GM12891 (cell line): ENCODE measurements at places on chromosomes 13 and 19.

DNA sequence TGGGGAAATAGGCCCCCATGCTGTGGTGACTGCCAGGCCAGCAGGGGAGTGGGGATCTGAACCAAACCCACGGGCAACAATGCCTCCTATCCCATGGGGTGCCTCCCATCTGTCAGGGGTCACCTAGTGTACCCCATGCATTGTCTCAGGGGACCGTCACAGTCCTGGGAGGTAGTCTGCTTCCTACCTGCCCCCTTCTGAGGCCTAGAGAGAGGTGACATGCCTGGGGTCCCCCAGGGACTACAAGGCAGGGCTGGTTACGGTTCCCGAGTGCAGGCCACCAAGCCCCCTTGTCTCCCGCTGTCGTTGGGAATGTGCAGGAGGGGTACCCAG, 11.1 kb downstream of the NDUFB7 start:
- DNase-seq = no peak

DNA sequence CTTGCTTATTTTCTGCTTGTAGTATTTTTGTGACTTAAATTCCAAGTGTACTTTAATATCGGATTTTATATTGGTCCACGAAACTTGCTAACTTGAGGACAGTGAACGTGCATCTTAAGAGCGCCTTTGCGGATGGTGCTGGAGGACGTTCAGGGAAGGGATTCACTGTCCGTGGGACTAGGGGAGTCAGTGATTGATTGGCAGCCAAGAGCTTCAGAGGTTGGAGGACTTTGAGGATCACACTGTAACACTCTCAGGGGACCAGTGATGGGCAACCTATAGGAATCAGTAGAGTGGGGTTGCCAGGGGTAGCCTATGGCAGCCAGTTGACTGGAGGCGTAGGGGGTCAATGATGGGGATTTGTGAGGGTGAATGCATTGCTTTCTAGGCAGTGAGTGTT, 516 bp downstream of the ZNF175 start:
- no peak for DNase-seq

GRCh38 chr13:42967660-42968059, 24.4 kb downstream of the EPSTI1 start:
- no peak for DNase-seq

- no peak for DNase-seq
These were observed 132.7 kb upstream of the SLITRK5 start for GRCh38 chr13:87538366-87539052.

DNA sequence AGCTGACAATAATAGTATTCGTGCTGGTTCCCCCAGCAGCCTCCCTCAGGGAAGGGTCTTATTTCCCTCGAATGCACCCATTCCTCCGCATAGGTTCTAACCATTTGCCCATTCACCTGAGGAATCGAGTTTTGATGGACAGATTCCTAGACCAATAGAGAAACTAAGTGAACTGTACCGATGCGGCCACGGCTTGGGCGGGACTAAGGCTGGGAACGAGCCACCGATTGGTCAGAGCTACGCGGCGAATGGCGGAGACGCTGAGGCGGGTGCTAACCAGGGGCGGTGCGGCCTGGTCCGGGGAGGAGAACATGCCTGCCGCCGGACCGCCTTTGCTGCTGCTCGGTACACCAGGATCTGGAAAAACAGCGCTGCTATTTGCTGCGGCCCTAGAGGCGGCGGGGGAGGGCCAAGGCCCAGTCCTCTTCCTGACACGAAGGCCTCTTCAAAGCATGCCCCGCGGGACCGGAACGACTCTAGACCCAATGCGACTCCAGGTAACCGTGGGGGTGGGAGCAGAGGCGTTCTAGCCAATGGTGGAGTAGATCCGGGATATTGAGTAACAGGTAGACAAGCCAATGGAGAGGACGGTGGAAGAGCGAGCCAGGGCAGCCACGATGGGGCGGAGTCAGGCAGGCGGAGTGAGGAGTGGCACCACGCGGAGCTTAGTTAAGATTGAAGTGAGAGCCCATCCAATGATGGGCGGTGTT, at the start of gene SWSAP1:
TSS of gene SWSAP1 (plus strand) at position 234 of the 710 bp plus-strand sequence. CDS start at position 249, 15 bp downstream.
- DNase-seq = peak; percentile 94

DNA sequence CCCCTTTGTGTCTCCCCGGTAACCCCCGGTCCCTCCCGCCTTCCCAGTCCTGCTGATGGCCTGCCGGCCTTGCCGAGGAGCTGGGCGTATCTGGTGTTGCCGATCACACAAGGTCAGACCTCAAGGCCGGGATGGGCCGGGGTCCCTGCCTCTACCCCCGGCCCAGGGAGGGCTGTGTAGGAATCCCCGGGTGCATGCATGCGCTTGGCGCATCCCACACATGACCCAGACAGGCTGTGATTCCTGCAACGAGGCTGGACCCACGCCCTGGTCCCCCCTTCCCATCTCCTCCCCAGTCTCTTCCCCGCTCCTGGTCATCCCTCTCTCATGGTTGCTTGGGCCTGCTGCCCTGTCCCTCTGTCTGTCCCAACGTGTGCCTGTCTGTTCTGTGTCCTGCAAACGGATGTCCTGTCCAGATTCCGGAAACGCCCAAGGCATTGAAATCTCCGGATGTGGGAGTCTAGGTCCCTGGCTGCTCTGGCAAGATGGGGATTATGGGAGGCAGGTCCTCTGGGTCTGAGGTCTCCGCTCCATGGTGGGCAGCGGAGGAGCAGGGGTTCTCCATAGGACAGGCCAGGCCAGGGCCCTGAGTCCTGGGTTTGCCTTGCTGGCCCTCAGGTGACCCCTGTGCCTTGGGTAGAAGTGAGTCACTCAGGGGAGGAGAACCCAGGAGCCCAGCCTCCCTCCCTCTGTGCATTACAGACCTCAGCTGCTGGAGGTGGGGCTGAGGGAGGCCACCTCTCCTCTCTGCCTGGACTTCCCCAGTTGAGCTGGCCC, 1.6 kb downstream of the PKN1 start:
- DNase-seq = no peak

GRCh38 chr13:37534676-37535075, 63.9 kb downstream of the POSTN start:
- DNase-seq = no peak

GRCh38 chr19:46056536-46056935, 15.7 kb upstream of the IGFL4 start:
- no peak for DNase-seq

- no peak for DNase-seq
These were observed 82.4 kb downstream of the GGACT start for GRCh38 chr13:100506154-100506553.

DNA sequence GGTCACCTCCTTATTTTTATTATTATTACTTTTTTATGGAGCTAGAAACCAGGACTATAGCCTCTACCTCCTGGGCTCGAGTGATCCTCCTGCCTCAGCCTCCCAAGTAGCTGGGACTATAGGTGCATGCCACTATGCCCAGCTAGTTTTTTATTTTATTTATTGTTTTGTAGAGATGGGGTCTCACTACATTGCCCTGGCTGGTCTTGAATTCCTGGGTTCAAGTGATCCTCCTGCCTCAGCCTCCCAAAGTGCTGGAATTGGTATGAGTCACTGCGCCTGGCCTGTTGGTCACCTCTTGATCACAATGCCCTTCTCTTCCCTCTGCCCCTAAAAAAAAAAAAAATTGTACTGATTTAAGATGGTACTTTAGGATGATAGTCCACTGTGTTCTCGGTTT, 20.4 kb downstream of the MRPS12 start:
- no peak for DNase-seq

GRCh38 chr13:107005577-107005976, 437.6 kb upstream of the ARGLU1 start:
- no peak for DNase-seq

- no peak for DNase-seq
These were observed 20.1 kb downstream of the FGF9 start for GRCh38 chr13:21690955-21691354.

DNA sequence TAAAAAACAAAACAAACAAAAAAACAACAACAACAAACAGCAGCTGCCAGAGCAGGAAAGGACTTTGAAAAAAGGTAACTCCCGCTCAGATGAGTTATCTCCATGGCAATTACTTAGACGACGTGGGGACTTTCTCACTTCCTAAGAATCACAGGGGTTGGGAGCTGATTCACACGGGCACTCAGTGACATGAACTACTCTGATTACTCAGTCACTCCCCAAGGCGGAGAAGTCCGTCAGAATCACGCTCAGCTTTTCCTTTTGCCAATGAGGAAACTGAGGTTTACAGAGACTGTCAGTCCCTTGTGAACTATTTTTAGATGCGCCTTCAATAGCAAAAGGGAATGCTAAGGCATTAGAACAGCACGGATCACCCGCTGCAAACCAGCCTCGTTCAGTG, 32.3 kb upstream of the MATK start:
- no peak for DNase-seq

DNA sequence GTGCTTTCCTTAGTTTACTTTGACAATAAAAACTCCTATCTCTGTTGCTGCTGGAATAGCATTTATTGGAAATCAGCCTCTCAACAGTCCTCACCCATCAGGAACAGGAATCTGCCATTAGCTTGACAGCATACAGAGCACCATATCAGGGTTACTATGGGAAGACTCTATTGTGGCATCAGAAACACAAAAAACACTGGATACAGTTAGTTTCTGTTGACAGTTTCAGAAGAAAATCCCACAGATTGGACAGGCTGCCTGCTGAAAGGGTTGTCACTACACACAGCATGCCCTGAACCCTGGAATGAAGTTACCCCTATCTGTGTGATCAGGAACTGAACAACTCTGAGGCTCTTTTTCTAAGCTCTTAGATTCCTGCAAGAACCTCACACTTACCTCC, 172.7 kb downstream of the ENOX1 start:
- DNase-seq = no peak

- DNase-seq = no peak
These were observed 1359.6 kb upstream of the ATXN8OS start for GRCh38 chr13:68748038-68748437.

DNA sequence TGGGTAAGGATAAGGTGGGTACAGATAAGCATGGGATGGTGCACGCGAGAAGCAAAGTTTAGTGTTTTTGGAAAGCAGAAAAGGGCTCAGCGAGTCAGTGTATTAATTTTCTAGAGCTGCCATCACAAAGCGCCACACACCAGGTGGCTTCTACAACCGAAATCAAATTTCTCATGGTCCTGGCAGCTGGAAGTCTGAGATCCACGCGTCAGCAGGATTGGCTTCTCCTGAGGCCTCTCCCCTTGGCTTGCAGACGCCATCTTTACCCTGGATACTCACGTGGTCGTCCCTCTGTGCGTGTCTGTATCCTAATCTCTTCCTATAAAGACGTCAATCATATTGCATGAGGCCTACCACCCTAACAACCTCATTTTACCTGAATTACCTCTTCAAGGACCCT, 51.5 kb upstream of the USP29 start:
- DNase-seq = no peak

GRCh38 chr19:36986601-36987000, 70.5 kb downstream of the ZNF568 start:
- no peak for DNase-seq

DNA sequence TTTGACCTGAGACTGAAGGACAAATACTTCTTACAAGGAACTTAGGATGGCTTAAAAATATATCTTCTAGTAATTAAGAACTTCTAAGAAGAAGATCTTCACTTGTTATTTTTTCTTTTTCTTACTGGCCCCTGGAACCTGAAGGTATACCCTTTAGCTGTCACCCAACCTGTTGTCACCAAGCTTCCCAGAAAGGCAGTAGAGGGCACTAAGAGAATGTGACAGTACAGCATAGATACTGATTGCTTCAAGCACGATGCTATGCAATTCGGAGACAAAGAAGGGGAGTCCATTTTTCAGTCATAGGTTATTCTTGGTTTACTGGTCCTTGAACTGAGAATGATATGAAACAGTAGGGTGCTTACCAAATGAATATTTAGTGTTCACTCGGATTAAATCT, 208.3 kb upstream of the PCDH9 start:
- DNase-seq = no peak

- DNase-seq = no peak
These were observed 42.5 kb upstream of the INTS6 start for GRCh38 chr13:51495316-51495715.

DNA sequence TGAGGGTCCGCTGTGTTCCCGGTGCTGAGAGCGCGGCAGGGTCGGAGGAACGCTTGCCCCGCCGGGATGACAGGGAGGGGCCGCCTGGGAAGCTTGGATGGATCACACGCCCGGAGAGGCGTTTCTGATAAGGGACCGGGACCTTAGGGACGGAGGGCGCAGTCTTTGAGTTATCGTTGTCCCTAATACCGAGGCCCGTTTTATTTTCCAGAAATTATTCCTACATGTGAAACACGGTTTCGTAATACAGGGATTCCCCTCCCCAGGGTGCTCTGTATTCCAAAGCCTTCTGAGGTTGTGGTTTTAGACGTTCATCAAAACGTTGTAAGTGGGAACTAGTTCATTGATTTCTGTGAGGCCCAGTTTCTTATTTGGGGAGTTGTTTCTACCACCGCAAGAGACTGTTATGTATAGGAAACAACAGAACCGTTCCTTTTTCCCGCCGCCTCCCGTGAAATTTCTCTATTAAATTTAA, 752 bp downstream of the PDCD5 start:
- no peak for DNase-seq

DNA sequence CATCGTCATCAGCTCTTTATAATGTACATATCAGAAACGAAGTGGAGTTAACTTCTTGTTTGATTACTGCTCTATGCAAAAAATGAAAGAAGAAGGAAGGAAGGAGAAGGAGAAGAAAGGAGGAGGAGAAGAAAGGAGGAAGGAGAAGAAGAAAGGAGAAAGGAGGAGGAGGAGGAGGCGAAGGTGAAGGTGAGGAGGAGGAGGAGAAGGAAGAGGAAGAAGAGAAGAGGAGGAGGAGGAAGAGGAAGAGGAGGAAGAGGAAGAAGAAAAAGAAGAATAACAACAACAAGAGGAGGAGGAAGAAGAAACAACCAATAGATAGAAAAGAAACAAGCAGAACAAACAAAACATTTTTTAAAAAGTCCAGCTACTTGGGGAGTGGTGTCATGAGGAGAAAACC, 13.1 kb downstream of the NUFIP1 start:
- DNase-seq = no peak

DNA sequence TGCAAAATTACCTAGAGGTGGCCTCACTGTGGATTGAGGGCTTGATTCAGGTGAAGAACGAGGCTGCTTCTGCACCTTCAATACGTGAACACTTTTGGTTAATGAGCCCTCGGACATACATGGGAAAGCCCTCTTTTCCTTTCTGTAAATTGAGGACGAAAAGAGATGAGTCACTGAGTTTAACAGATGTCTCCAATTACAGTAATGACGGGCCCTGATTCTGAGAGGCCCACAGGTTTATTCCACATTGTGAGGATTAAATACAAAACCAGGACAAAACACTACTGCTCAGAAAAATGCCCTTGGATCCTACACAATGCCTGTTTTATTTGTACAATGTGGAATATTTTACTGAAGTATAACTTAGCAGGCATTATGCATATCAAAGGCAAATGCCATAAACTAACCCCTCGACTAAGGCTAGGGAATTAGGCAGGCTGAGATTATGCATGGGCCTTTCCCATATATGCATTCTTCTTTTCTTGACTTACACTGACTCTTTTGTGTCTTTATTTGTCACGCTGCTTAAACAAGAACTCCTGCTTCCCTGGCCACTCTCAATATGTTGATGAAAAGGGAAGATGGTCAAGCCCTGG, 819.9 kb downstream of the OLFM4 start:
- DNase-seq = no peak

DNA sequence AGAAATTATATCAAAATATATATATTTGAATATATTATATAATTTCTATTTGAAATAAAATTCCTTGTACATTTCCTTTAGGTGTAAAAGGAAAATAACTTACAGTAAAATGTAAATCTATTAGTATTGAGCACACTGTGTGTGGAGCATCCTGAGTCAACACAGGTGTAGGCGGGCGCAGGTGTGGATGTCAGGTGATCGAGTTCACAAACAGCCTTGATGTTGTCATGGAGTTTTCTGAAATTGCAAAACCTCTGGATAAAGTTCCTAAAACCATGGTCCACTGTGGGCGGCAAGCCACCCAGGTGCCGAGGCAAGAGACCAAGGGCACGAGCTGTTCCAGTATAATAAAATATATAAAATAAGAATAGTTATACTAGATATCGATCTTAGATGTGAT, 27.7 kb upstream of the MCF2L start:
- DNase-seq = no peak
